Jurkat, Clone E6-1 (cell line): ENCODE measurements at places on chromosomes 7 and 10.

GRCh38 chr7:132865366-132866143 lies 216.3 kb downstream of the CHCHD3 start:
- no peak for DNase-seq

DNA sequence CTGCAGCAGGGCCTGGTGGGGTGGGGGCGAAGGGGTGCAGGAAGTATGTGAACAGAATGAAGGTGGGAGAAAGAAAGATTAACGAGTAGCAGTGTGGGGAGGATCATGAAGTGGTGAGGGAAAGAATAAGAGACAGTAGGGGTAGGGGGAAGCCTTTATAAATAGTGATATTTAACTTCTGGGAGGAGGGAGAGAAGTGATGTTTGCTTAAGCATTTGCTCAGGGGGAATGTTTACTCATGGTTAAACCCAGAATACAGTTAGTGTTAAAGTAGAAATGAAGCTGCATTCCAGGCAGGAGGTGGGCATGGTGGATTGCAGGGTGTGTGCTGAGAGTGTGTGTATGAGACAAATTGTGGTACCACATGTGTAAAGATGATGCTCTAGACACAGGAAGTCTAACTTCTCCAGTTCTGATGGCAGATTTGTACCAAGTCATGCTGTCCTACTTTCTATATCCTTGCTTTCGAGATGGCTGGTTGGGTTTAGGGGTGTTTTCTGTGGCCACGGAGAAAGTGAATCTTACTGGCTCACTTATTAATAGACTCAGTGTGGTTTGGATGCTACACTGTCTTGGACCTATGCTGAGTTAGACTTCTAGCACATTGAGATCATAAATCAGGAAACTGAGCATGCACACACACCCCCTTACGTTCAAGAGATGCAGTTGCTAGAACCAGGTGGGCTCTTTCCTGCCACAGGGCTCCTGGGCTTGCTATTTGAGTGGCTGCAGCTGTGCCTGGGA lies 10.6 kb upstream of the DNMBP start:
- DNase-seq, result no peak

DNA sequence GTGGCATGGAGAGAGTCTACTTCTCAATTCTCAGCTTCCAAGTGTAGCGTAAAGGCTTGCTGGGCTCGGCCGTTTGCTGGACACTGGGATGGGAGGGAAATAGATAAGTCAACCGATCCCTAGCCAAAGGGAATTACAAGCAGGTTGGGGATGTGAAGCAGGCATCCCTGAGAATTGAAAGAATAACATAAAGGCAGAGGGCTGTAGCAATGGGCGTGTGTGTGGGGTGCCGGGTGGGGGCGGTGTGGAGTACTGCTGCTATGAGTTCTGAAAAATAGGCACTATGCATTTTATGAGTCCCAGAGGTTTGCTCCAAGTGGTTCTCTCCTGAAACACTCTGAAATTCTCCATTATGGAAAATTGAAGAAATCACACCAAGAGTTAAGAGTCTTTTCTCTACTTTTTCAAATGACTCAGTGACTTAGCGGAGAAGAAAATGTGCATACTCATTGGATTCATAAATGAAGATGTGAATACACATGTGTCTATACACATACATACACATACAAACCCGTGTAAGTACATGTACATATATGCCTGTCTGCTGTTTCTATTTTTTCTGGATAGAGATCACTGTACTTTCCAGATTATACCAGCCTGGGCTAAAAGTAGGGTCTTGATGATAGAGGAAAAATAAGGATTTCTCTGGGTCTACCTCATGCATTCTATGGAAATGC lies 65.4 kb downstream of the ADRA2A start:
- DNase-seq, result no peak

GRCh38 chr10:17836942-17837341 lies 27.8 kb downstream of the MRC1 start:
- no peak for DNase-seq

- peak; percentile 11 for DNase-seq
Measured at GRCh38 chr7:118129041-118129795, 54.7 kb upstream of the LSM8 start.

DNA sequence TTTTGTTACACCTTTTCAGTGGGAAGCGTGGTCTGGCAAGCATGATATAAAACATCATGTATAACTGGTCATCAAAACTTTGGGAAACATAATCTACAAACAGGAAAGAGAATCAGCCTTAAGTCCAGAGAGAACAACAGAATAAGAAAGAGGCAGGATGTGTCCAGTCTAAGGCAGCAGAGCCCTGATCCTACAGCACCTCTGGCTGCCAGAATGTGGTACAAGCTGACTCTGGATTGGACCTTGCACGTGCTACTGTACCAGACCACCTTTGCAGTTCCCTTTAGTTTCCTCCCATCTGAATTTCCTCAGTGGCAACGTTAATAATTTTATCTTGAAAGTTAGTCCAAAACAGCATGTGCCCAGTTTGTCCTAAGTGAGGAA lies 824.6 kb upstream of the IGFBP3 start:
- no peak for DNase-seq

DNA sequence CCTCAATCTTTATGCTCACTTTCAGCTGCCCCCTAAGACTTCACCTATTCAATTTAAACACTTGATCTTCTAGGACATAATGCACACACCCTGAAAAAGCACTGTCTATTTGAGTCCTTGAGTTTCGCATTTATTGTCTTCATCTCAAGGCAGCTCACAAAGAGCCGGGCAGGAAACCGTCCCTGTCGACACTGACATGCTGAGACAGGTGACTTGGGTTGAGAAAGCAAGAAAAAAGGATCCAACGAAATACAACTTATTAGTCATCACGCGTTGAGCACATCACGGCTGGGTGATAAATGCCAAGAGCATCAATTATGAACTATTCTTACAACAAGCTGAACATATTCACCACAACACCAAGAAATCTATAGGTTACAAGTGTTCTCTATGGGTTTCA lies 91.1 kb downstream of the CALN1 start:
- DNase-seq, result no peak

- DNase-seq, result no peak
Measured at GRCh38 chr7:39228946-39229345, 251.2 kb downstream of the POU6F2 start.

GRCh38 chr10:36676321-36676720 lies 449.1 kb upstream of the ANKRD30A start:
- no peak for DNase-seq

GRCh38 chr7:94701555-94701973 lies 45.6 kb upstream of the SGCE start:
- no peak for DNase-seq

GRCh38 chr7:42642699-42643098 lies 269.2 kb downstream of the C7orf25 start:
- no peak for DNase-seq

- no peak for DNase-seq
Measured at GRCh38 chr7:88758381-88759229, 895 bp upstream of the ZNF804B start.

GRCh38 chr10:95445223-95445836 lies 115.8 kb downstream of the SORBS1 start:
- no peak for DNase-seq

- DNase-seq, result no peak
Measured at GRCh38 chr10:88080213-88080612, 216.8 kb downstream of the PTEN start.

- DNase-seq, result no peak
Measured at GRCh38 chr10:75127471-75127870, 16.0 kb downstream of the SAMD8 start.

DNA sequence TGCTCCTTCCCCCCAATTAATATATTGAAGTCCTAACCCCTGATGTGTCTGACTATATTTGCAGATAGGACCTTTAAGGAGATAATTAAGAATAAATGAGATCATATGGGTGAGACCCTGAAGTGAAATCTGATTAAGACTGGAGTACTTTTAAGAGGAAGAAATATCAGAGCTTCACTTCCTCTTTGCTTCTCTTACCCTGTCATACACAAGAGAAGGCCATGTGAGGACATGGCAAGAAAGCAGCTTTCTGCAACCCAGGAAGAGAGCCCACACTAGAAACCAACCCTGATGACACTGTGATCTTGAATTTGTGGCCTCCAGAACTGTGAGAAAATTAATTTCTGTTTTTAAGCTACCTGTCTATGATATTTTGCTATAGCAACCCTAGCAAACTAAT lies 44.2 kb downstream of the JMJD1C start:
- peak; percentile 21 for DNase-seq

DNA sequence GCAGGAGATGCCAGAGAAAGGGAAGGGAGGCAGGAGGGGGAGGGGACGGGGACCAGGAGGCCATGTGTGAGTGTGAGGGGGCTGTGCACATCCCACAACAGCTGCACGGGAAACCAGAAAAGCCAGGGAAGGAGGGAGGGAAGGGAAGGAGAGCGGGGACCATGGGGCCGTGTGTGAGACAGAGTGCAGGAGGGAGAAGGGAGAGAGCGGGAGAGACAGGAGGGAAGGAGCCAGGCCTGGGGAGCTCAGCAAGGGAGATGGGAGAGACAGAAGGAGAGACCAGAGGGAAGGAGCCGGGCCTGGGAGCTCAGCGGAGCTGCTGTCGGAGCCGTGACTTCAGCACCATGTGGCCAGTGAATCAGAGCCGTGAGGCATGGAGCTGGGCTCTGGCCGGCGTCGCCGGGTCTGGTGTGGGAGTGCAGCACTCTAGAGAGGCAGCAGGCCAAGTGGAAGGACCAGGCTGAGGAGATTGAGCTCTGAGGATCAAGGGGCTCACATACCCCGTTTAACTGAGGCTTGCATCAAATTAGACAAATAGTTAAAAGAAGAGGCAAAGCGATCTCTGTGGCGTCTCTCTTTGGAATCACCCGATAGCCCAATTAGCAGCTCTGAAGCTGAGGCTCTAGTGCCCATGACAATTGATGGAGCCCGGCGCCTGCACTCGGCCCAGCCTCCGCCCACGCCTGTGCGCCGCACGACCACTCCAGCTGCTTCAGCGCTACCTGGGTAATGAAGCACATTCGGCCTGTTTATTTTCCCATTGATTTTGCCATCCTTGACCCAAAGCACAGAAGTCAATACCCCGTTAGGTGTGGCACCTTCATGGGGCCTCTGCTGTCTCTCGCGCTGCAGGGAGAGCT lies 150.4 kb downstream of the MAD1L1 start:
- DNase-seq, result no peak

- DNase-seq, result peak; percentile 44
Measured at GRCh38 chr10:73759512-73760115, 15.4 kb downstream of the SEC24C start.

GRCh38 chr10:87615856-87616255 lies 43.8 kb upstream of the PAPSS2 start:
- DNase-seq, result no peak

DNA sequence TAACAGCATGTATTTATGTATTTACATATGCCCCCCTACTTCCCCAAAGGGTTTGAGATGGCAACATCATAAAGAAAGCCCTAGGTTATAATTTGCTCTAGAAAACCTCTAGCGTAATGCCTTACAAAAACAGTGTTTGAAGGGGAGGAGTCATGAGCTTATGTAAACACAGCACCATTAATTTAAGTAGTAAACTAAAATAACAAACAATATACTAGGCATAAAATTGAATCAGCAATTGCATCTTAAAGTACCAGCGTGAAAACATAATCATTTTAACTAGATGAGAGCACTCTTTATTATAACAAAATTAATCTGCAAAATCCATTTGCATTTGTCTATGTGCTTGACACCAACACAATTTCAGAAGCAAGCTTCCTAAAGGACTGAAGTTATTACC lies 507.2 kb upstream of the NRP1 start:
- no peak for DNase-seq

GRCh38 chr10:43691485-43691884 lies 42.8 kb upstream of the ZNF32 start:
- DNase-seq, result no peak

DNA sequence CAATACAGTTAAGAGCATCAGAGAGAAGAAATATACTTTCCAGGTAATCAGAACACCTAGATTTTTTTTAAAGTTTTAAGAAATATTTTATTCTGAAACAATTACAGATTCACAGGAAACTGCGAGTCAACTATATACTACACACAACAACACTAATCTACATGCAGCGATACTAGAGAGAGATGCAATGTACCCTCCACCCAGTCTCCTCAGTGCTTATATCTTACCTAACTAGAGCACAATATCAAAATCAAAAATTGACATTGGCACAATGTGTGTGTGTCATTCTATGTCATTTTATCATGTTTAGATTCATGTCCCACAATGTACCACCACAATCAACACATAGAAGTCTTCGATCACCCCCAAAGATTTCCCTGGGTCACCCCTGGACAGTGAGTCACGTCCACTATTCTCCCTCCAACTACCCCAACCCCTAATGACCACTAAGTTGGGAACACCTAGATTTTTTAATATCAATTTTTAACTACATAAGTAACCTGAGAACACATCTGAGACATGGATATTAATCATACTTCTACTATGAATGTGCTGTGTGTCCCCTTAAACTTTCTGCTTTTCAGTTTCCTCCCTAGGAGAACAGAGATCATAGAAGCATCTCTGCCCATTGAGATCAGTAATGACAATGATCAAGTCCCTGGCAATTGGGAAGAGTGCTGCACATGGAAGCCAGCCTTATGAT lies 86.5 kb downstream of the GSAP start:
- DNase-seq, result no peak

- no peak for DNase-seq
Measured at GRCh38 chr7:121797657-121798452, 75.1 kb upstream of the PTPRZ1 start.

DNA sequence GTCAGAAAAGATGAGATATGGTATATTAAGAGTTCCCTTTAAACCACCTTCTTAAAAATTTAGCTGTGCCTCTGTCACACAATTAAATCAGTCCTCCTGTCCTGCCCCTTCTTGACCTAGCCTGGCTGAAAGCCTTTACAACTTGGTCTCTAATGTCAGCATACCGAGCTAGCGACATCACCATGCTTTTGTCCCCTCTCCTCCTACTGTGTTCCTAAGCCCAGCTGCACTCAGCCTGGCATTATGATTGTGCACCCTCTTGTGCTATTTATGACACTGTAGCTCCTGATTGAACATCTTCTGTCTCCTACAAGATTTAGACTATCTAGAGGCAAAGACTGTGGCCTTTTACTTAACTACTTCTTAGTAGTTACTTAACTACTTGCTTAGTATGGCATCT lies 29.2 kb downstream of the TDRD1 start:
- no peak for DNase-seq

- no peak for DNase-seq
Measured at GRCh38 chr10:120598386-120598785, 141.4 kb downstream of the PLPP4 start.

DNA sequence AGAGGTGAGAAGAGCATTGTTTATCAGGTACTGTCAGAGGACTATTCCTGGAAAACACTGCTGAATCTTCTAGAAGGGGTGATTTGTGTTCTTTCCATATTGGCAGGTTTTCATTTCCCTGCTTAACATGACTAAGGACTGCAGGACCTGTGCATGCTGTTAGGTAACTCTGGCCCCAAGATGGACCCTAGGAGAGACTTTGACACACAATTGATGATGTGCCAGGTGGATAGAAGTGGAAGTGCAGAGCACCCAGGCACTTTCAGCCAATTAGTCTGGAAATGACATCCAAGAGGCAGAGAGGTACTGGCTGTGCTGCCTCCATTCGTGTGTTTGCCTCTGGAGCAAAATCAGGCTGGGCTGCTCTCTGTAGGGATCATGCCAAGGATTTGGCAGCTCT lies 496.3 kb upstream of the GALNT17 start:
- no peak for DNase-seq
